ENCODE measurements at places on chromosomes 5 and 9.

DNA sequence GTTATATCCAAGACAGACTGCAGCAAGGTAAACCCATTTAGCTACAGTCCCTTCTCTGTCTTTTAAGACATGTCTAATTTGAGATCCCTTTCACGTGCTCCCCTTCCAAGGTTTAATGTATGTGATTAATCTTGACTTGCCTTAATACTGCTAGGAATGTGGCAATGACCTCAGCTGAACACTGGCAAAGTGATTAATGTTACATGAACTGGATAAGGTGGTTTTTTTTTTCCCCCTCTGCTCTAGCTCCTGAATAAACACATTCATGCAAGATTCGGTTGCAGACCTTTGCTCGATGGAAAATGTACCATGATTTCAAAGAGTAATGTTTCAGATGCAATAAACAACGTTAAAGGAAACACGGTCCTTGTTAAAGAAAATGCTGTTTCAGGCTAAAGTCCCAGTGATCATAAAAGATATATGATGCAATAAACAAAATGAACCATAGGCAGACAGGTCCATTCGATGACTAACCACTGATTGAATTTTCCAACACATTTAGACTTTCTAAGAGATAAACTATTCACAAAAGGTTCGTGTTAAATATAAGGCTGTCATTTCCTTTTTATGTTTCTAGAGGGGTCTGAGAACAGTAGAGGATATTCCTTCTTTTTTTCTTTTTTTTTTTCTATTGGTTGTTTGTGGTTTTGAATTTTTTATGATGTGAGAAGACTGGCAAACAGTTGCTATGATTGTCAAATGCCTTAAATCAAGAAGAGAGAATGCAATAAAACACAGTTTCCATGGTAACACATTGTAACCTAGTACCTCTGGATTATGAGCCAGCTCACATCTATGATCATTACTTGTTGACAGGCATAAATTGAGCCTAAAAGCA lies 44.7 kb upstream of the ZNF608 start:
- no peak for DNase-seq

GRCh38 chr5:128118214-128118613 lies 34.6 kb downstream of the SLC12A2 start:
- no peak for DNase-seq

- no peak for DNase-seq
Observed at GRCh38 chr9:86659413-86660046, 287.8 kb downstream of the GAS1 start.

DNA sequence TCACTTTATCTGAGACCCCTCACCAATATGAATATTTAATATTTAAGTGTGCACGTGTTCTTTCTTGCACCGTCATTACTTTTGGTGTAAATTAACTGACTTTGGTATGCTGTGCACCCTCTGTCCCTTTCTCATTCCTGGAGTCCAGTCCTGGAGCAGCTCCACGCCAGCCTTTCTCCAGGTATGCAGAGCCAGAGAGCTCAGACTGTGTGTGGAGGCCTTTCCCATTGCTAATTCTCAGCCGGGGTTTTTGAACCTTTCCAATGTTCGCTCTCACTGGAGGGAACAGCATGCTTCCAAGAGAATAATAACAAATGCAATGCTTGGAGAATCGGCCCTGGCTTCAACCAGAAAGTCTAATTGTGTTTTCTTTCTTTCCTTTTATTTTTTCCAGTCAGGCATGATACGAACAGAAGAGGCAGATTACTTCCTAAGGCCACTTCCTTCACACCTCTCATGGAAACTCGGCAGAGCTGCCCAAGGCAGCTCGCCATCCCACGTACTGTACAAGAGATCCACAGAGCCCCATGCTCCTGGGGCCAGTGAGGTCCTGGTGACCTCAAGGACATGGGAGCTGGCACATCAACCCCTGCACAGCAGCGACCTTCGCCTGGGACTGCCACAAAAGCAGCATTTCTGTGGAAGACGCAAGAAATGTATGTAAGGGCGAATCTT lies 41.7 kb downstream of the ADAMTS16 start:
- no peak for DNase-seq

Measured in CD4-positive, alpha-beta T cell treated with Interleukin-21 for 1 hour (primary cell).